ENCODE measurements at places on chromosomes 16 and 17.
A peak's percentile ranks its signal among the peaks of the same experiment; 100 is the strongest.

- no peak for DNase-seq
These were observed 57.6 kb downstream of the CDRT4 start for GRCh38 chr17:15409721-15410250.

DNA sequence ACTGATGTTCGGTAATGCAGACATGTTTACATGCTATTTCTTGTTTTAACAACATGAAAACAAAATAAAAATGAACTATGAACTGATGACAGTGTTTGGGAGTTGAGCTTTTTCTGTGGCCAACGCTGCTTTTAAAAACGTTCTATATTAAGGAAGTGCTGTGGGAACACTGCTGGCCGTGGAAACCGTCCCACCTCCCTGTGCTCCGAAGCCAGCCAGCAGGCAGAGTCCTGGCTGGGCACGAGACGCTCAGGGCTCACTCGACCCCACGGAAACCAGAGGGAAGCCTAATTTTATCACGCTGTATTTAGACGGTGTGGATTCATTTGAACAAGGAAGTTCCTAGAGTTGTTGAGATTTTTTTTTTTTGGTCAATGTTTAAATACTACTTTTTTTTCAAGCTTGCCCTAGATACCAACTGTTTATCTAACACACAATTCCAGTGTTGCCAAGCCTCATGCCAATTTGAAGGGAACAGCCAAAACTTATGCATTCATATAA, 25.8 kb downstream of the ADCY9 start:
- DNase-seq = no peak

- DNase-seq = peak; percentile 80
These were observed 6.4 kb downstream of the THRA start for GRCh38 chr17:40068917-40069750.

GRCh38 chr16:2082983-2083364, 35.2 kb downstream of the TSC2 start:
- DNase-seq = no peak

- DNase-seq = no peak
These were observed 76.3 kb upstream of the TBC1D3K start for GRCh38 chr17:37847811-37848331.

DNA sequence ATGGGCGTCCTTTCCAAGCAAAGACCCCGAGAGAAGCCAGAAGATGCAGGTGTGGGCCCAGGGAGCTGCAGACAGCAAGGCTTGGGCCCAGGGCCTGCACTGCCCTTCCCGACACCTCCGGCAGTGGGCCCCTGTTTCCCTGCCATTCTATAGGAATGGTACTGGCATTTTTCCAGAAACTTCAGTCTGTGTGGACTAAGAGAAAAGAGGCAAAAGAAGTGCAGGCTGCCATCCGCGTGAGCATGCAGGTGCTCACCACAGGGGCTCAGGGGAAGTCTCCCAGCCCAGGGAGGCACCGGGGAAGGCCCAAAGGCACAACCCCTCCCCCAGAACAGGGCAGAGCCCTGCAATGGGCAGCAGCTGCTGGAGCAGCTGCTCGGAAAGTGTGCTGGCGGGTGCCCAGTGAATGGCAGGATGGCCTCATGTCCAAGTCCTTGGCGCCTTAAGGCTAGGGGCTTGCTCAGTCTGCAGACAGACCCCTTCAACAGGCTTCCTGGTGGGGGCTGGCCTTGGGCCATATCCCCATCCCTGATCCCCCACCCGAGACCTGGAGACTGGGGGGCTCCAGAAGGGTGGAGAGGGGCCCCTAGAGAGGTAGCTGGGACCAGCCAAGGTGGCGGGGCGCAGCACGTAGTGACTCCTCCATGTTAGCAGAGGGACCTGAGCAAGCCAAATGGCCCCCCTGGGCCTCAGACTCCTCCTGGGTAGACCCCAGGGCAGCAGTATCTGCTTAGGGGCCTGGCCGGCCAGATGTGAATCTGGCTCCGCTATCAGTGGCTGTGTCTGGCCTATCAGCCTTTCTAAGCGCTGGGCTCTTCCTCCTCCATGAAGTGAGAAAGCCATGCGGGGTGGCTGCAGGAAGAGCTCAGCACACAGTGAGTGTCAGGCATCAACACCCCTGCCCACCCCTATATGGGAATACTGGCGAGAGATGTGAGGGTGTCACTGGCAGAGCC, 6.7 kb upstream of the TPPP3 start:
- DNase-seq = no peak

DNA sequence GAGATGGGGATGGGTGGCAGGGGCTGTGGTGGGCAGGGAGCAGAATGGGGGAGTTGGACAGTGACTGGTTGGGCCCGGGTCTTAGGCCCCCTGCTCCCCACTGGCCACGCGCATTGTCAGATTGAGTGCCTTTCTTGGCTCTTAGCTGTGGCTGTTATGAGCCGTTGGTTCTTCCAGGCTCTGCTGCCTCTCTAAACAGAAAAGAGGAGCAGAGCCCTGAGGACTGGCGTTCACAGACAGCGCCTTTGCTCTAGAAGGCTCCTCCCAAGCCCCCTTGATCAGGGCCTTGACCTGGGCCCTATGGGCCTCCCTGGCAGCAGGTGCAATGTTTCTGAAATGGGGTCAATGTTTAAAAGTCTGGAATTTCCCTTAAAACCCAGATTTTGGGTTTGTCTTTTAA, 14.8 kb upstream of the NUDT16L1 start:
- DNase-seq = no peak

DNA sequence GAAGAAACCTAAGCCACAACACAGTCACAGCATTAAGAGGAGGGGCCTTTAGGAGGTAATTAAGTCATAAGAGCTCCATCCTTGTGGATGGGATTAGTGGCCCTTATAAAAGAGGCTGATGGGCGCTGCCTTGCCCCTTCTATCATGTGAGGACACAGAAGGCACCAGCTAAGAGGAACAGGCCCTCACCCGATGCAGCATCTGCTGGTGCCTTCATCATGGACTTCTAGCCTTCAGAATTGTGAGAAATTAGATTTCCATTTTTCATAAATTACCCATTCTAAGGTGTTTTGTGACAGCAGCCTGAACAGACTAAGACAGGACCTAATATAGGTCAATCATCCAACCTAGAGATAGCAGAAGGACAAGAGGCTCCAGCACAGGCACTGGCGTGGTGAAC, 120.8 kb downstream of the CDYL2 start:
- DNase-seq = no peak

Measured in activated CD8-positive, alpha-beta memory T cell treated with anti-CD3 and anti-CD28 coated beads for 4 hours (primary cell).